Activated CD8-positive, alpha-beta T cell treated with anti-CD3 and anti-CD28 coated beads for 36 hours (primary cell): ENCODE measurements at places on chromosomes 11 and 22.
A peak's percentile ranks its signal among the peaks of the same experiment; 100 is the strongest.

- no peak for DNase-seq
Observed at GRCh38 chr11:128206461-128206860, 380.9 kb downstream of the ETS1 start.

GRCh38 chr11:111438846-111439520 is 59.9 kb upstream of the POU2AF1 start:
- DNase-seq, result no peak

DNA sequence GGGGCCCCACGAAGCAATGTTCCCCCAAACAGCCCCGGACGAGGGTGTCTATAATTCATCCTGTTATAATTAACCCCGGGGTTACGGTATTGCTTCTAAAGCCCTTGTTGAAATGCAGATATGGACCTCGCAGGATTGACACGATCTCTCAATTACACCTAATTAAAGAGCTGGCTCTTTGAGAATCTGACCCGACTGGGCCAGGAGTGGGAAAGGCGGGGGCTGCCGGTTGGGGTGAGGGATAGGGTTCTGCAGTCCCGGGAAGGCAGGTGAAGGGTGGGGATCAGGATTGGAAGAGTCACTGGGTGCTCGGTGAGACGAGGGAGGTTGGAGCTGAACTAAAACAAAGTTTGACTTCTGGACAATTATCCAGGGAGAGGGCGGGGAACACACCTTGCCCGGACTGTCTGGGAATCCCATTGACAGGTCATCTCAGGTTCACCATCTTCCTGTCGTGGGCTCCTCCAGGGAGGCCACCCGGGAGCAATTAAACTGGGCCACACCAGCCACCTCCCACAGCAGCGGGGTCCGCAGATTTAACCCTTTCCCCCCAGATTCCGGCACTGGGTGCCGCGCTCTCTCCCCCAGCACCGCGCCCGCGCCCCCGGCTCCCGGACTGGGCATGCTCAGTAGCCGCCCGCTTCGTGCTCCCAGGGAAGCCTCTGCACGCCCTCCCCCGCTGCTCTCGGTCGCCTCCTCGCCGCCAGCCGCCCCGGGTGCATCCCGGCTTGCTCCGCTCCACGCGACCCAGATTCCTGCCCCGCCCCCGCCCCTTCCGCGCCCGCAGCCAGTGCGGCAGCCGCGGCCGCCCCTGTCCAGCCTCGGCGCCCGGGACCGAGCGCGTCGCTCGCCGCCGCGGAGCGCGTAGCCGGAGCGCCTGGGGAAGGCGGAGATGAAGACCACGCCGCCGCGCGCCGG is at the start of gene ELMOD1:
ELMOD1 (plus strand) TSS at position 688 of the 918 bp plus-strand sequence. CDS start 27,043 bp downstream, outside the sequence.
- peak; percentile 39 for DNase-seq

DNA sequence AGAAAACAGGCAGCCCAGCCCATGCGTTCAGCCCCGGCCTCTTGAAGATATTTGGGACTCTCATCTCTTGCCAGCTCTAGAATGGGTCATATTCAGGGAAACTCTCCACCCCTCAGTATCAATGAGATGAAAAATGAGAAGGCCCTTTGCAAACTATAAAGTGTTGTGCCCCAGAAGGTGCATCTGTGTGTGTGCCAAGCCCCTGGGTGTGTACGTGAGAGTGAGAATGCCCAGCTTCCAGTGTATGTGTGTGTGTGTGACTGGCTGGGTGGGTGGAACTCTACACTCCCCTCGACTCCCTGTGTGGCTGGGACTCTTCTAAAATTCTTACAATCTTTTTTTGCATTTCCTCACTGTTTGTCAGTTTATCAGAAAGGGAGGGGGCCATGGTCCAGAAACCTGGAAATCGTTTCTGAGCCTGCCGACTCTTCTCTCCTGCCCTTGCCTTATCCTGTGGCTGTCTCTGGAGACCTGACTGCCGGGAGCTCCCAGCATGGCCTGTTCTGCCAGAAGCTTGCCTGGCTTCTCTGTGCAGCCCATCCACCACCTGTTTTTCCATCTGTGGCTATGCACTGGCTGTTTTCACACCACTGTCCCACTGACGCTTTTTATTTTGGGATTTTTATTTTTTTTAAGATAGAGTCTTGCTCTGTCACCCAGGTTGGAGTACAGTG is 1.2 kb downstream of the P2RY6 start:
- DNase-seq, result no peak

DNA sequence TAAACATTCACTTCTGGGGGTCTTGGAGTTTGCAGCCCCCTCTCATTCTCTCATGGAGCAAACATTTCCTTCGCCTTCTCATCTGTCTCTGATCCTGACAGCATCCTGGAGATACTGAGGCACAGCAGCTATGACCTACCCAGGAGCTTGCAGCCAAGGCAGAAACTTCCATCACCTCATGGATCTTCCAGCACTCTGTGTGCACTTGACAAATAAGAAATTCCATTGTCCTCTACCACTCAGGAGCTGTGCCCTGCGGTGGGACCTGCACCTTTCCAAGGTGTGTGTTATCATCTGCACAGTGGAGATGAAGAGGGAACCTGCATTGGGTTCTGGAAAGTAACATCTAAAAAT is 49.1 kb downstream of the GGTLC2 start:
- DNase-seq, result no peak

- no peak for DNase-seq
Observed at GRCh38 chr22:25555586-25555985, 8.9 kb upstream of the GRK3 start.

GRCh38 chr11:68527585-68527984 is 67.0 kb downstream of the PPP6R3 start:
- peak; percentile 17 for DNase-seq

DNA sequence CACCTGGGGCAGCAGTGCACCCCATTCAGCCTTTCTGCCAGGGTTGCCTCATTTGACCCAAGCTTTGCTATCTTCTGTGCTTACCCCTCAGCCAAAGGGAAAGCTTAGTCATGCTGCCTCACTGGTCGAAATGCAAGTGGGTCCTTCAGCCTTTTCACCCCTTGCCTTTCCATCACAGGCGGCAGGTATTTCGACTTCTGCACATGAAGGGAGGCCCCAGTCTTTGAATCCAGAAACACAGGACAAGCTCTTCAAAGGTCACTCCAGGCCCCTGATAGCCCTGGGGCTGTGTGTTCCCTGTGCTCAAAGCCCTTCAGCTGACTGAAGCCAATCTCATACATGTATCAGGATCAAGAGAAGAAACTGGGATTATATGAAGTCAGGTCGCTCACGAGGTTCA is 129.7 kb downstream of the SNX19 start:
- DNase-seq, result no peak

- DNase-seq, result no peak
Observed at GRCh38 chr11:68934666-68935065, 31.0 kb downstream of the IGHMBP2 start.

GRCh38 chr22:35131525-35132000 is 65.6 kb downstream of the ISX start:
- DNase-seq, result no peak

DNA sequence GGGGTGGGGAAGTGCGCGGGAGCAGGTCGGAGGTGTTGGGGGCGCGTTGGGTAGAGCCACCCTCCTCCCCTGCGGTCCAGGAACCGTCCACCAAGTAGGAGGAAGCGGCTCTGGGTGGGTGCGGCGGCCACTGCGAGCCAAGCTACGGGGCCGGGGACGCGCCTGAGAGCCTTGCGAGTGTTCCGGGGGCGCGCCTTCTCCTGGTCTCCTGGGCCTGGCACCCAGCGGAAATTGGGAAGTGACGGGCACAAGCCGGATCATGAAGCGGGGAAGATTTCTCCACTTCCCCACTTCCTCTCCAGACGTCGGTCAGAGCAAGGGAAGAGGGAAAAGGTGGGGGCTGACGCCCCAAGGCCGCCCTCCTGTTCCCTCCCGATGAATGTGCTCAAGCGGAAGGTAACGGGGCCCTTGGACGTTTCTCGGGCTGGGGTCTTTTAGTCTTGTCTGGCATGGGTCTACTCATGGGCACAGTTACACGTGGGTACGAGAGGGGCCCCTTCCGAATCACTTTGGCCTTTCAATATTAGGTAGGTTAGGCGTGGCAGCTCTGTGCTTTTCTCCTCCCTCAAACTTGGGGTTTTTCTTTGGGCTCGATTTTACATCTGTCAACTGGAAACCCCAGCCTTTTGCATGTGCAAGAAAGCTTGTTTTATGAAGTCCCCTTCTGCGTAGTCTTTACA is 865 bp downstream of the RBM14 start:
- peak; percentile 16 for DNase-seq

GRCh38 chr22:44086271-44087088 is 62.4 kb downstream of the PARVB start:
- no peak for DNase-seq

GRCh38 chr22:43424666-43425630 is 13.1 kb downstream of the MPPED1 start:
- DNase-seq, result no peak

GRCh38 chr11:118001494-118001971 is 15.3 kb downstream of the IL10RA start:
- DNase-seq, result peak; percentile 64
